Stimulated activated CD4-positive, alpha-beta T cell treated with anti-CD3 and anti-CD28 coated beads, Interleukin-4, amount 100 ng/mL, for 24 hours (primary cell): ENCODE measurements at places on chromosomes 7 and 10.

DNA sequence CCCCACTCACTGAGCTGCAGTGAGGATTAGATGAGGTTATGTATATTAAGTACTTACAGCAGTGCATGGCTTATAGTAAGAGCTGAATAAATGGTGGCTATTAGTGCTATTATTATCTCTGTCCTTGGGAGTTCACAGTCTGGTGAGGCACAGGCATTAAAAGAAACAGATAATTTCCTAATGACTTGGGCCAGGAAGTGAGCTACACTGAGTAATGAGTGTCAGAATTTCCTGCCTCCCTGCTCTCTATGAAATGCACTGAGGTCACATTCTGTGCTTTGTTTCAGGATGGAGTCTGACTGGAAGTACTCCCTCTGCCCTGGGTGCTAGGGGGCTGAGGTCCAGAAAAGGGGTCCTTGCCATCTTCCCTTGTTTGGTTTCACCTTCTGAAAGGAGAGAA lies 48.7 kb upstream of the LOXL4 start:
- no peak for DNase-seq

DNA sequence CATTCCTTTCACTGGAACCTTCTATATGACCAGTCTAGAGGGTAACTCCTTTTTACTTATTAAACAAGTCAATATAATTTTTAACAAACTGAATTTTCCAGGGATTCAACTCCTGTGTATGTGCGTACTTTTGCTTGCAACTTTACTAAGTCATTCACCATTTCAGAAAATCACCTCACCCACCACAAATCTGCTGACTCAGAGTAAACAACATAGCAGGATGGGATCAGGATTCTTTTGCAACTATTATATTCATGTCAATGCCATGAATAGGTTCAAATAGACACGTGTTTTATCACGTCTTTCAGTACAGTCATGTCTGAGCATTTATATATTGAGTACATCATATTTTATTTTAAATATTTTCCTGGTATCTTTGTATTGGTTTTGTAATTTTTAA lies 14.5 kb downstream of the CTTNBP2 start:
- no peak for DNase-seq

DNA sequence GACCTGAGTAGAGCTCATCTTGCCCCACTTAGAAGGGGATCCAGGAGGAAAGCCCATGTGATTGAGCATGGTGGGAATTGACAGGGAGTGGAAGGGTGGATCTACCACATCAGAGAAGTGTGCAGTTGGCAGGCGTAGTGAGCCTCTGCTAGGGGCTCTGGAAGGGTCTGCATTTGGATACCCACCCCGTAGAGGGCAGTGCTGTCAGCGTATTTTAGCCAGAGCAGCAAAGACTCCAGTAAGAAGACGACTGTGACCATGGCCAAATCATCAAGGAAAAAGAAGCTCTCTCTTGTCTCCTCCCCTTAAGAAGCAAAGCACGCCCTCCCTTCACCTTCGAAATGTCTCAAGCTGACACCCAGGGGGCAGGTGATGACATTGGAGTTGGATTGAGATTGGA lies 68.8 kb upstream of the INHBA start:
- no peak for DNase-seq

DNA sequence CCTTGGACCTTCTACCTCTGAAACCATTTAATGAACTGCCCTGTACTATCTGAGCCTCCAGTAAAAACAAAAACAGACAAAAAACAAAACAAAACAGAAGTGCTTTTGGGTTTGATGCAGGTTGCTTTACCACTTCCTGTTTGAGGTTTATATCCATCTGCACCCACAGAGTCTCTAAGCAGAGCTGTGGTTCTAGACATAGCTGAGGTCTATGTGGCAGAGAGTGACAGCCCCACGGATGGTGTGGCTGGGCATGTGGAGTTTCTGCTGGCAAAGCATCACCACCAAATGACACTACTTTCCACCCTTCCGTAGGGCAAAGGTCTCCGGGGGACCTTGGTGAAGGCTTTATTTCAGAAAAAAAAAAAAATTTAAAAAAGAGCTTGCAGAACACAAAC lies 754.2 kb downstream of the GRID1 start:
- peak; percentile 23 for DNase-seq

GRCh38 chr10:88920986-88921593 lies 31.5 kb downstream of the ACTA2 start:
- DNase-seq = no peak

DNA sequence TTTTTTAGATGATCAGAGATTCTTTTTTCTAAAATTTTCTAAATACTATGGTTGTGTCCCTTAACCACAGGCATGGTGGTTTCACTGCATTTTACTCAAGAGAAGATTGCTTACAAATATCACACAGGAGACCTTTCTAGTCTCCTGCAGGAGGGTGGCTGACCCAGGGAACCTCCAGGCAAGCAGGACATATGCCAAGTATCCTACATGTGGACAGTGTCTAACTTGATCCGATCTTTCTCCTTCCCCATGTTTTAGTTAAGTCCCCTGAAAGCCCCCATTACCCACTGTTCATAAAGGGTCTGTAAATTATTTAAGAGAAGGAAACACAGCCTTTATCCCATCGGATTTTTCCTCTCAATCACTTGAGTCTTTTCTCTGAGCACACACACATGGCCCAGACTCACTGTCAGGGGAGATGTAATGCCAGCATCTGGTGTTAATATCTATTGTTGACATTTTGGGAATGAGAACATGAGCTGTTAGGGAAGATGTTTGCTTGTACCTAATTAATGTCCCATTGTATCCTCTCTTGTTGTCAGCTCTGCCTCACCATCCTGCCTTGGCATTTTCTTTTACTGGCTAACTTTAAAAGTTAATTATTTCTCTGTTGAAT lies 755.2 kb downstream of the AUTS2 start:
- no peak for DNase-seq

DNA sequence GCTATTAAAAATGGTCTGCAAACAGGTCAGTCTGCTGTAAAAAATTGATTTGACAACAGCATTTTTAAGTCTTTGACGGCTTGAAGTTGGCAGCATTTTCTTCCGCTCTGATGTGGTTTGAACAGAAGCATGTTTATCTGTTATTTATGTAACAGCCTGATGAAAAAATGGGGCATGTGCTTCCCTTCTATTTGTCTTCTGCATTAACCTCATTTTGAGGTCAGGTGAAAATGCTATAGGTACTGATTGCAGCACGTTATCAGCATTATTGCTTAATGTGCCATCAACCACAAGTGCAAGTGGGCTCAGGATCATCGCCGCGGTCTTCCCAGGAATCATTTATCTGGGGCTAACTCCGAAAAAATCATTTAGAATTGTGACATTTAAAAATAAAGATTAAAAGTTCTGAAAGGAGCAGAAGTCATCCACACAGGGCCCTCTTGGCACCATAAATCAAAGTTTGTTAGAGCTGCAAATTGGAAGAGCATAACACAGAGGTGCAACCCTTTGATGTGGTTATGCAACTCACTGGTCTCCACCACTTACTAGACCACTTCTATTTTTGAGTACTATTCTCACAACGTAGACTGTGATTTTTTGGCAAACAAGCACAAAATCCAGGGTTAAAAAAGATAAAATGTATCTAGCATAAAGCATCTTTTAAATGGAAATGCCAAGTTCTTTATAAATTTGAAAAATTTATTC lies 307.7 kb downstream of the MDFIC start:
- no peak for DNase-seq
